ENCODE measurements at places on chromosomes 2 and 18. TPM values are rescaled to one million over a fixed set of nuclear protein-coding genes. Genes with fewer than 3 reads are reported as not detected.
A peak's percentile ranks its signal among the peaks of the same experiment; 100 is the strongest.

DNA sequence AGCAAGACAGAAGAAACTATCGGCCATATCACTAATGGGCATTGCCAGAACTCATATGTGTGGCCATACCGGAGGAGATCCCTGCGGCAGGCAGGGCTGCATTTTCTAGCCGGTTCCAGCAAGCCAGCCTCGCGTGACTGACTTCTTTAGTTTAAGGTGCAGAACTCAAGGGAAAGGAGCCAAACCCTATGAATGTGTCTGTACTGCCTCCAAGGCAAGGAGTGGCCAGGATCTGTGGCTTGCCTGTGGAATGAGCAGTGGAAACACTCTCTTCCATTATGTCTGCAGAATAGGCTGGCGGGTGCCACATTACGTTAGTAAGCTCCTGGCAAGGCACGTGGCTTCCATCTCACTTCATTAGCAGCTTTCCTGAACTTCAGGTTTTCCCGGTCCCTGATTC lies 137.6 kb downstream of the ATL2 start:
- H3K4me3 ChIP-seq, result no peak overlapping the region
- H3K27me3 ChIP-seq, result no peaks in the 10 kb centered on the region
- no peak for DNase-seq
- peaks cover 4% of the 10 kb centered on the region for H3K36me3 ChIP-seq
- no peaks in the 10 kb centered on the region for H3K4me1 ChIP-seq

DNA sequence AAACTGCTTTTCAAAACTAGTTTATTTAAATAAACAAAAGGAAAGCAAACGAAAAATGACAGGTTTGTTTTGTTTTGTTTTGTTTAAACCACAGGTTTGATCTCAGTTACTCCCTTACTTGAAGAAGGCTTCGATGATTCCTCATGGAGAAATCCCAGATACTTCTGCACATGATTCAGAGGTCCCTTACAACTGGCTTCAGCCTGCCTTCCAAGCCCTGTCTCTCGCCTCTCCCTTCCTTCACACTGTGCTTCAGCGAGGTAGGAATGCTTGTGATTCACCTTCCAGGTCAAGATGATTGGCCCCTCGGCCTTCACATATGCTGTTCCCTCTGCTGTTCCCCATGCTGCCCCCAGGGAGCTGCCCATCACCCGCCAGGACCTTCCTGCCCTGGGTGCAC lies 104.1 kb upstream of the ITGA6 start:
- H3K27ac ChIP-seq, result no peak overlapping the region
- peaks cover 12% of the 10 kb centered on the region for H3K27me3 ChIP-seq
- no peaks in the 10 kb centered on the region for H3K36me3 ChIP-seq
- no peak overlapping the region for H3K4me3 ChIP-seq
- no peaks in the 10 kb centered on the region for H3K4me1 ChIP-seq

DNA sequence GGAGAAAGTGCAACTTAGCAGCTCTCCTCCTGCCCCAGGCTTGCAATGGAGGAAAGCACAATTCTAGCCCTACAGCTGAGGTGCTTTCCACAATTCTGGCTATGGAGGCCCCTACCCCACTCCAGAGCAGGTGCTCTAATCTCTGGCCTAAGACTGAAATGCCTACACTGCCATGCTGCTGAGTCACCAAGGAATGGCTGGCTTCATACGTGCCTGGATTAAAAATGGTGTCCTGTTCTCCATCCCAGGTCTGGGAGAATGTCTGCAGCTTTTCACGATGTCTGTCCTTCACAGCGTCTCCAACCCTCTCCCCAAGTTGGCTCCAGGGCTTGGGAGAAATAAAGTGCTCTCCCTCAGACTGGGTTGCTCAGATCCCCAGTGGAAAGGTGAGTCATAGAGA lies 48.5 kb downstream of the MBOAT2 start:
- H3K4me1 ChIP-seq, result peaks cover 2% of the 10 kb centered on the region
- H3K4me3 ChIP-seq, result no peak overlapping the region
- H3K36me3 ChIP-seq, result no peaks in the 10 kb centered on the region
- no peaks in the 10 kb centered on the region for H3K27me3 ChIP-seq
- no peak for DNase-seq
- H3K27ac ChIP-seq, result no peak overlapping the region

- H3K4me1 ChIP-seq, result no peaks in the 10 kb centered on the region
- no peak overlapping the region for H3K4me3 ChIP-seq
- H3K27ac ChIP-seq, result no peak overlapping the region
- no peaks in the 10 kb centered on the region for H3K27me3 ChIP-seq
Measured at GRCh38 chr2:136997557-136997956, 232.2 kb downstream of the THSD7B start.

DNA sequence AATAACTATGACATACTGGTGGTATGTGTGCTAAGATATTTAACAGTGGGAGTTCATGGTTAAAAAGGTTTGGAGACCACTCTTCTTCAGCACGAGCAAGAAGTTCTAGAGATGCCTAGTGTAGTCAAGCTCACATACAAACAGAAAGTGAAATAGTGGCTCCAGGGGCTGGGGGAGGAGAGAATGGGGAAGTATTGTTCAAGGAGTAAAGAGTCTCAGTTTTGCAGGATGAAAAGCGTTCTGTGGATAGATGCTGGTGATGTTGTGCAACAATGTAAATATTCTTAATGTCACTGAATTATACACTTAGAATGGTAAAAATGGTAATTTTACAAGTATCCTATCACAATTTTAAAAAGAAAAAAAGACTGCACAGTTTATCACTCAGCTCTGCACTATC lies 29.0 kb upstream of the EPAS1 start:
- no peaks in the 10 kb centered on the region for H3K36me3 ChIP-seq
- H3K4me3 ChIP-seq, result no peak overlapping the region
- no peak for DNase-seq
- H3K27me3 ChIP-seq, result peaks cover 39% of the 10 kb centered on the region

UGT1A1 gene
- not detected for total RNA-seq

DNA sequence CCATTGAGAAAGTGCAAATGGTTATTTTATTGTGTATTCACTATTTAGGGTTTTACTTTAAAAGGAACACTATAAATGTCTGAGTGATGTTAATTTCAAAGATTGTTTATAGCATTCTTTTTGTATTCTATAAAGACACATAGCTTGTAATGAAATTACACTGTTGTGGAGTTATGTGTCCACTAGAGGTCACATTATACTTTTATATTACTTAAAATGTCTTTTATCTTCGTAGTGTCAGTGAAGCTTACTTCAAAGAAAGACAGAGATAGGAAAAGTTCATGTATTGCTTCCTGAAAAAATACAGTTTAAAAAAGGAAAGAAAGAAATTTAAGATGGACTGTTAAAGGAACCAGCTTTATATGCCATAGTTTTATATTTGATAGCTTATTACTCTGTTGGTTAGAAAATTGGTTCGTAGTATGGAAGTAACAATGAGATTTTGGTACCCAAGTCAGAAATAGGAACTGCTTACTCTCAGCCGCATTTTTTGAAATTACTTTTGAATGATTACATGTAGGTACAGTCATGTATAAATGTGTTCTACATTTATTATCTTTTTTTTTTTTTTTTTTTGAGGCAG lies 20.5 kb downstream of the APLF start:
- no peaks in the 10 kb centered on the region for H3K36me3 ChIP-seq
- H3K27me3 ChIP-seq, result no peaks in the 10 kb centered on the region
- no peak overlapping the region for H3K4me3 ChIP-seq
- DNase-seq, result no peak

DNA sequence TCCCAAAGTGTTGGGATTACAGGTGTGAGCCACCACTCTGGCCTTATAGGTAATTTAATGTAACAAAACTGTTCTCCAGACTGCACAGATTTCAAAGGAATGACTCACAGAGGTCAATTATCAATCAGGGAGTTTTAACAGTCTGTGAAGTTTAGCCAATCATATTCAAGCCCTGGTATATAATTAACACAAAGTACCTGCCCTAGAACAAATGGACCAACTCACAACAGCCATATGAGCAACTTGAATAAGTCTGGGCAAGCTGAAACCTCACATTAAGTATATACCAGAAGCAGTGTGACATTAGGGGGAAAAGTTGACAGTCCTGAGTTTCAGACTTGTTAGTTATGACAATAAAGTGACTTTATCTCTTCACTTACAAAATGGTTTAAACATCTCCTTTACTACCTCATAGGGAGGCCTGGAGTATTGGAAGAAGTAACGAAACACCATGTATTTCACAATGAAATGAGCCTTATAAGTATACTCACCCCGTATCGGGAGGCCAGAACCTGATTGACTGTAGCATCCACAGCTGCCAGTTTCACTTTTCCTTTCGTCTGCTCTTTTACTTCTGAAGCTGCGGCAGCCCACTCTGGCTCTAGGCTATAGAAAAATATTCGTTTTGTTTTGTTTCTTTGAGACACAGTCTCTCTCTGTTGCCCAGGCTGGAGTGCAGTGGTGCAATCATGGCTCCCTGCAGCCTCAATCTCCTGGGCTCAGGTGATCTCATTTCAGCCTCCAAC lies 22.2 kb downstream of the PDIA6 start:
- H3K27ac ChIP-seq, result peak overlapping the region; percentile 93
- no peaks in the 10 kb centered on the region for H3K27me3 ChIP-seq
- no peak for DNase-seq
- peaks cover 28% of the 10 kb centered on the region for H3K4me1 ChIP-seq
- peak overlapping the region; percentile 82 for H3K4me3 ChIP-seq

TYMS gene
- total RNA-seq, result 2.5 TPM

ZNG1B gene
- total RNA-seq, result 33.3 TPM

DNA sequence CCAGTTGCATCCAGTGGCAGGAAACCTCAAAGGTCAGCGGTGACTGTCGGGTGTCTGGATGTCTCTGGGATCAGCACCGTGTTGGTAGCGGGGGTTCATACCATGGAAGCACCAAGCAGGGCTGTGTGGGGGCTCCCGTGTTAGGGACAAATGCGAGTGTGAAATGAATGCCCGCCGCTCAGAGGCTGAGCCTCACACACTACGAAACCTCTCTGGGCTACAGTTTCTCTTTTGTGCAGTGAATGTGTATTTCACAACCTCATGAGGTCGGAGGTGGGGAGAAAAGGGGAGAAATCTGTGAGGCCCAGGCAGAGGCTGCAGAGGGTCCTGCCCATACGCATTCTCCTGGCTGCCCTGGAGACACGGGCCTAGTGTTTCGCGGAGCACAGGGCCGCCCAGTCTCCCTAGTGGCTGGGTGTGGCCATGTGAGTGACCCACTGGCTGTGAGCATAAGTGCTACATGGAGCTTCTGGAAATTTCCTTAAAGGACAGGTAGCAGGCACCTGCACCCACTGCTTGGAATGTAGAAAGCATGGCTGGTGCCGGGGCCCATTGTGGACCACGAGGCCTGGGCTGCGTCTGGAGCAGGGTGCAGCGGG lies 138.0 kb upstream of the GLI2 start:
- peaks cover 27% of the 10 kb centered on the region for H3K27me3 ChIP-seq
- DNase-seq, result no peak
- no peaks in the 10 kb centered on the region for H3K36me3 ChIP-seq
- no peak overlapping the region for H3K27ac ChIP-seq
- no peak overlapping the region for H3K4me3 ChIP-seq
- peaks cover 2% of the 10 kb centered on the region for H3K4me1 ChIP-seq

IL37 gene
- not detected for total RNA-seq

DNA sequence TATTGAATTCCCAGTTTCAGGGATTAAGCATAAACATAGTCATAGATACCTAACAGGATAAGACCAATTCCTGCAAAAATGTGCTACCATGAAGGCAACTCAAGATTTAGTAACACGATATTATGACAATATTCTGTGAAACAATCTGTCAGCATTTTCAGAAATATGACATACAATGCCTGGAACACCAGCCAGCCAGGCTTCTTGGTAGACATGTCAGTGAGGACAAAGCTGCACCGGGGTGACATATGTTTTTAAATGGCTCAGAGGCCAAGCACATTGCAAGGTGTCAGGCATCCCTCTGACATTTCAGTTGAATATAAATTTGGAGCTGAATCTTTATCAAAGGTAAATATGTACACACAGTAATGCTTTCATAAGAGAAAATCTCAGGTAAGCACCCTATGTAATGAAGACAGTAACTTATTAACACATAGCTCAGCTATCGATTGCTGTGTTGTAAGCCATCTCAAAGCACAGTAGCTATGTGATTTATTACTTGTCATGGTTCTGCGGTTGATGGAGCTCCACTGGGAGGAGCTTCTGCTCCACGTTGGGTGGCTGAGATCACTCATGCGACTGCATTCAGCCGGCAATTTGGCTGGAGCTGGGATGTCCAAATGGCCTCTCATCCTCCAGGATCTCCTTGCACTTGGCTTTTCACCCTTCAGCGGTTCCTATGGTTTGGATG lies 31.9 kb upstream of the EML6 start:
- no peak overlapping the region for H3K4me3 ChIP-seq
- peaks cover 42% of the 10 kb centered on the region for H3K27me3 ChIP-seq
- H3K36me3 ChIP-seq, result peaks cover 2% of the 10 kb centered on the region
- no peak for DNase-seq

- peaks cover 3% of the 10 kb centered on the region for H3K36me3 ChIP-seq
Measured at GRCh38 chr2:105802587-105802986, 57.9 kb downstream of the NCK2 start.

GRCh38 chr2:179376881-179377280 lies 112.2 kb upstream of the SESTD1 start:
- no peaks in the 10 kb centered on the region for H3K27me3 ChIP-seq
- no peaks in the 10 kb centered on the region for H3K4me1 ChIP-seq
- no peak for DNase-seq
- no peak overlapping the region for H3K27ac ChIP-seq

DNA sequence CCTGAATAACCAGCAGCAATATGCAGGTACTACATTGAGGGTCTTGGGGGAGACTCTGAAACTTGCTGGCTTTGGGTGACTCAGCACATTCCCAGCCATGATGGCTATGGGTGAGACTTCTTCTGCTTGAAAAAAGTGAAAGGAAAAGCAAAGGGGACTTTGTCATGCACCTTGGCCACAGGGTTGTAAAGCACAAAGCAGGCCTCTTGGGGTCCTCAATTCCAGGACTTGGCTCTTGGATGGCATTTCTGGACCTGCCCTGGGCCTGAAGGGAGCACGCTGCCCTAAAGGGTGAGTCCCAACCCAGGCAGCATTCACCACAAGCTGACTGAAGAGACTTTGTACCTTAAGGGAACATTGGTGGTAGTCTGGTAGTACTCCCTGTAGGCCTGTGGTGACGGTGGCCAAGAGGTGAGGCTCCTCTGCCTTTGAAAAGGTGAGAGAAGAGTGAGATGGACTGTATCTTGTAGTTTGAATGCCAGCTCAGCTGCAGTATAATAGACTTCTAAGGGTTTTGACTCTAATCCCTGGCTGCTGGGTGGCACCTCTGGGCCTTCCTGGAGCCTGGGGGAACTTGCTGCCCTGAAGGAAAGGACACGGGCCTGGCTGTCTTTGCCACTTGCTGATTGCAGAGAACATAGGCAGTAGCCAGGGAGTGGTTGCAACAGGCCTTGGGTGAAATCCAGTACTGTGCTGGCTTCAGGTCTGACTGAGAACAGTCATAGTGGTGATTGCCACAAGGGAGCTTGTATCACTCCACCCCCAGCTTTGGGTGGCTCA lies 36.5 kb upstream of the CYTIP start:
- peaks cover 15% of the 10 kb centered on the region for H3K4me1 ChIP-seq
- no peaks in the 10 kb centered on the region for H3K36me3 ChIP-seq
- no peaks in the 10 kb centered on the region for H3K27me3 ChIP-seq
- peak overlapping the region; percentile 21 for H3K27ac ChIP-seq
- peak overlapping the region; percentile 61 for H3K4me3 ChIP-seq
- no peak for DNase-seq

CNGA3 gene
- total RNA-seq, result not detected

OTOF gene
- 0.87 TPM for total RNA-seq

SLC5A7 gene
- not detected for total RNA-seq

- H3K4me1 ChIP-seq, result no peaks in the 10 kb centered on the region
- peaks cover 63% of the 10 kb centered on the region for H3K27me3 ChIP-seq
- no peak overlapping the region for H3K27ac ChIP-seq
- H3K4me3 ChIP-seq, result no peak overlapping the region
Measured at GRCh38 chr2:69227716-69228115, 159.3 kb downstream of the GFPT1 start.

SERPINB4 gene
- total RNA-seq, result not detected

MC2R gene
- total RNA-seq, result not detected

Measured in T-helper 17 cell (primary cell).